Germinal center (tissue), 1 donor: ENCODE measurements at places on chromosomes 6 and 20.

- no peak for DNase-seq
Measured at GRCh38 chr20:62728781-62729300, 20.2 kb downstream of the NTSR1 start.

DNA sequence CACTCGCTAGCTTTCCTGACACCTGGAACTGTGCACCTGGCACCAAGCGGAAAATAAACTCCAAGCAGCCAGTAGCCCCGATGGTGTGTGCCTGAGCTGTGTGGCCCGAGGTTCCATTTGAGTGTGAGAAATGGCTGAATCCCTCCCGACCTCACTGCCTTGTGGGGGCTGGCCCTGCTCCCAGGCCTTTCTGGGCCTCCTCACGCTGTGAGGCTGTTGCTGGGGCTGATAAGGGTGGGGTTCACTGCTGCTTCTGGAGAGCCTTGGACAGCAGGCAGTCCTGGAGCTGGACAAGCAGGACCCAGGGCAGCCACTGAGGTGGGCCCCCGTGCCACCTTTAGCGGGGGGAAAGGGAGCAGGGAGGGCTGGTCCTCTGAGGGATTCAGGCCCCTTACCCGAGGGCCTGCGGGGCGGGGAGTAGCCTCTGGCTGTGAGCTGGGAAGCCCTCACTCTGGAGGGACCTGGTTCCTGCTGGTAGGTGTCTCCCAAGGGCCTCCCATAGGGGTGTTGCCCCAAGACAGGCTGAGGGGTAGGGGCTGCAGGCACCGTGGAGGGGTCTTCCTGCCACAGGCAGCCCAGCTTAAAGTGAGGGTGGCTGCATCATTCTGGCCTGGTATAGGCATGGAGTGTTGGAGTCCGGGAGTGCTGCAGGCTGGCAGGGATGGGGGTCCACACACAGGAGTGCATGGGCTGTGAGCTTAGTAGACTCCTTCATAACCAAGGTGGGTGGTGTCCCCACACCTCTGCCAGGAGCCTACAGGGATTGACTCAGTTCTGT is 1.7 kb downstream of the PPDPF start:
- no peak for DNase-seq

- no peak for DNase-seq
Measured at GRCh38 chr6:484086-484745, 92.7 kb downstream of the IRF4 start.

- DNase-seq: no peak
Measured at GRCh38 chr20:2314759-2315439, 19.1 kb downstream of the TGM3 start.

GRCh38 chr6:72376736-72377135 is 245.1 kb upstream of the KCNQ5 start:
- no peak for DNase-seq

DNA sequence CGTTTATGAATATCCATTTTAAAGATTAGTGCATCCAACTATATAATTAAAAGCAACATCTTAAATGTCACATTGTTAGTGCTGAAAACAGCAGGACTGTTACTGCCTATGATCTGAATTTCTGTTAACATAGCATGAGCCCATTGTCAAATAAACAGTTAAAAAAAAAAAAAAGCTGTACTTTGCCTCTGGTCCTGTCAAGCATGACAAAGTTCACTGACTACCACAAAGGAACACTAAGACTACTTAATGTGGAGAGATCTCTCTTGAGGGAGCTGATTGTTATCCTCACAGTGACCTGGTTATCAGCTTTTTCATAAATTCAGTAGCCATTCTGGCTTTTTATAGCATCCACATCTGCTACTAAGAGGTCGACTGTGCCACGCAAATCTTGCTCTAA is 228.1 kb downstream of the TMEM200A start:
- DNase-seq: no peak

GRCh38 chr20:32179515-32179914 is 28.0 kb downstream of the PLAGL2 start:
- no peak for DNase-seq

- no peak for DNase-seq
Measured at GRCh38 chr20:51735728-51736600, 32.2 kb downstream of the ATP9A start.

DNA sequence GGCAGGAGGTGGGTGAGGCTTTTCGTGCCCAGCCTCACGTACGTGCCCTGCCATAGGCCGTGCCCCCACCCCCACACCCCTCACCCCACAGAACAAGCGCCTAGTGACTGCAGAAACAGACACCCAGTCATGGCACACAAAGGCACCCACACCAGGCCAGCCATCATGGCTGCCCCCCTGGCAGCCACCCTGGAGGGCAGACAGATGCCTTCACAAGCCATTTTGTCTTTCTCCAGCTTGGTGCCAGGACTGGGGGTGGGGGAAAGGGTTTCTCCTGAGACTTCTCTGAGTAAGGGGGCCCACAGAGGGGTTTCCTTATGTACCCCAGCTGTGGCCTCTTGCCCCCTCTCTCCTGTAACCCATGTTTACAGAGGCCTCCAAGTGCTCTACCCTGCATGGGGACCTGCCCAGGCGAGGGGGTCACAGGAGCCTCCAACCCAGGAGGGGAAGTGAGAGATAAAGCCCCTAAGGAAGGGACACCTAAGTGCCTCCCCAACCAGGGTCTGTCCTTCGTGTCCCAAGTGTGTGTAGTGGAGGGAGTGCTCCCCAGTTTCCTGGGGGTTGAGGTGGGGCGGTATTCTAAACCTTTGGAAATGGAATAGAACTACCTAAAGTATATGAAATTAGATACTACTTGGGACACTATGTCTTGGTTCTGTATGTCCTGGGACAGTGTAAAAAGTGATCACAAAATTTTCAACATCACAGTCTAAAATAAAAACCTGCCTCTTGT is 49.9 kb downstream of the MRPL14 start:
- DNase-seq: no peak

DNA sequence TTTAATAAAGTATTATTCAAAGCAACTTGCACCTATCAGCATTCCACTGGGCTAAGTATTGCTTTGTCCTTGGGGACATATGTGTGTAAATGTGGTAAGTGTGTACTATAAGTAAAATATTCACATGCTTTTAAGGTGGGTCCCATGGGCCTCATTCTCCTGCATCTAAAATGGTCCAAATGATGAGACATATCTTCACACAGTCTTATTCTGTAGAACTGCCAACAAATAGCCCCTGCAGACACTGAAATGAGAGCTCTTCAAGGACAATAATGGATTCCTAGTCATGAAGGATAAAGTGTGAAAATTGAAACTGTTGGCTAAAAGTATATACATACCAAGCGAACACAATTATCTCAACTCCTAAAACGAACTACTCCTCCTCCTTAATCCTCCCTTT is 81.8 kb downstream of the SMLR1 start:
- no peak for DNase-seq

GRCh38 chr6:36025932-36026327 is 1.5 kb upstream of the SLC26A8 start:
- DNase-seq: no peak

- DNase-seq: no peak
Measured at GRCh38 chr6:137637121-137637520, 142.9 kb upstream of the OLIG3 start.

DNA sequence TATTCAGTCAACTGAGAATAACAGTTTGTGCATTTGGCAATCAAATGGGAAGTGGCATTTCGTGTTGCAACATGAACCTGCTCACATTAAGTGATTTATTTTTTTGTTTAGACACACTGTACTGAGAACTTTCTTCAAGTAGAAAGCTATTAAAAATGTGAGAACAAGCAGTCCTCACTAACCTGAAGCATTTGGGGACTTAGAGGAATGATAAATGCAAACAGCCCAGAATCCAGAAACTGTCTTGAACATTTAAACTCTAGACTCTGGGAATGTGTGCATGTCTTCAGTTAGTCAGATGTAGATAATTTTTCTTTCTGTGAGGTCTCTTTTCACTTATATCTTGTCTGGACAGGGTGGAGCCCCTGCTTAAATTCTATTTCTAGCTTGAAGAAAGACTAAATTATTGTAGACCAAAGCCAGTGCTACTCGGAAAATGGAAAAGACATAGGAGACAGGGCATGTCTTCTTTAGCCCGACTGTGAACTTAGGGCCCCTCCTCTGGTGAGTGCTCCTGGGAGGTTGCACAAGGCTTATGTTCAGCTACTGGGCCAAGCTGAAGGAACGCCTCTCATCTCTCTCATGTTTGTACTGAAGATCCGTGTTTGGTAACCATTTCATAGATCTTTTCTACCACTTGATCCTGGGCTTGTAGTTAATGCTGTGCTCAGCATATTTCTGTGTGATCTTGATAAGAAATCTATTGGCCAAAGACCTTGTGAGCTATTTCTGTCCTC is 70.1 kb downstream of the SLX4IP start:
- DNase-seq: no peak

- no peak for DNase-seq
Measured at GRCh38 chr20:38715646-38716045, 8.6 kb upstream of the SLC32A1 start.

DNA sequence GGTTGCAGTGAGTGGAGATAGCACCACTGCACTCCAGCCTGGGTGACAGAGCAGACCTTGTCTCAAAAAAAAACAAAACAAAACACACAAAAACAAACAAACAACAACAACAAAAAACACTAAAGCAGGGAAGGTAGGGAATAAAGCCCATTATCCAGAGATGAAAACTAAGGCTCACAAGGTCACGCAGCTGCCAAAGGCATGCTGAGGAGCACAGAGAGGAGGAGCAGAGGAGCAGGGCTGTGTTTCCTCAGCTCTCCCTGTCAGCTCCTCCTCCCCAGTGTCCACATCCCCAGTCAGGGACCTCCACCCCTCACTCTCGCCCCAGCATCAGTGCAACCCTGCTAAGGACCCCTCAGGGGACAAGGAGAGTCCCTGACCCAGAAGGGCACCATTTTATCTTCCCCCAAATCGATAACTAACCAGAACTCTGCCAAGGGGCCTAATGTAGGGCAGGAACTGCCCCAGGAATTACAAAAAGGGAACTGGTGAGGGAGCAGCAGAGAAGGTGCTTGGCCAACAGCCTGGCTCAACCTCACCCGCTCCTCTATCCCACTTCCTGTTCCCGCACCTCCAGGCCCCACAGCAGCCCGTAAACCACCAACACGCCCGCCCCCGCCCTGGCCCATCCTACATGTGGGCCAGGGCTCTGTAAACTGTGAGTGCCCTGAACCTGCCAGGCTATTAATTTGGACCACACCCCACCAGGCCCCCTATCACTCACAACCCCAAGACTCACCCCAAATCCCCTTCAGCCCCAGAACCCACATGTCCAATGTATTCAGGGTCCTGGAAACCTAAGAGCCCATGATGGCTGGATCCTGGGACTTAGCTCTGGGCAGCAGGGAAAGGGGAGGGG is 9.0 kb downstream of the TEAD3 start:
- no peak for DNase-seq

GRCh38 chr6:125910527-125910926 is 46.0 kb upstream of the HINT3 start:
- DNase-seq: no peak

GRCh38 chr20:48096957-48097890 is 311.9 kb upstream of the SULF2 start:
- DNase-seq: no peak

- no peak for DNase-seq
Measured at GRCh38 chr20:44324343-44324742, 12.5 kb upstream of the R3HDML start.

- DNase-seq: no peak
Measured at GRCh38 chr20:51185277-51185676, 162.4 kb upstream of the KCNG1 start.

GRCh38 chr6:165566088-165566828 is 96.8 kb downstream of the PDE10A start:
- no peak for DNase-seq

DNA sequence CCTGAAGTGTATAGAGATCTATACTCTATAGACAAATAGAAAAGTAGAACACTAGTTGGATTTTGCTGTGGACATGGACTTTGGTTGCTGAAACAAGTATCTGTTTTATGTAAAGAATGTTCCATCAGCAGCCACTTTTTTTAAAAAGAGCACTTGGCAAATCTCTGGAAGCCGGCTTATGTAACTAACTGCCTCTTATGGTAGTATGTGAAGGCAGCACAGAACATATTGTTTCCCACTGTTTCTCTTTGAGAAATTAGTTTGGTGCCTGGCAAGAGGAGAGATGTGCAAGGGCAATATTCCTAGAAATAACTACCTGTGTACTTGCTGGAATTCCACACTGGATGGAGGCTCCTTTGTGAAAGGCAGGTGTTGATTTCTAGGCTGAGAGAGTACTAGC is 242.3 kb upstream of the PREP start:
- no peak for DNase-seq

- DNase-seq: peak; percentile 88
Measured at GRCh38 chr6:32940656-32941213, at the start of gene HLA-DMB. Gene HLA-DMB (minus strand): TSS chr6:32941028. CDS start chr6:32940807, 221 bp downstream.

DNA sequence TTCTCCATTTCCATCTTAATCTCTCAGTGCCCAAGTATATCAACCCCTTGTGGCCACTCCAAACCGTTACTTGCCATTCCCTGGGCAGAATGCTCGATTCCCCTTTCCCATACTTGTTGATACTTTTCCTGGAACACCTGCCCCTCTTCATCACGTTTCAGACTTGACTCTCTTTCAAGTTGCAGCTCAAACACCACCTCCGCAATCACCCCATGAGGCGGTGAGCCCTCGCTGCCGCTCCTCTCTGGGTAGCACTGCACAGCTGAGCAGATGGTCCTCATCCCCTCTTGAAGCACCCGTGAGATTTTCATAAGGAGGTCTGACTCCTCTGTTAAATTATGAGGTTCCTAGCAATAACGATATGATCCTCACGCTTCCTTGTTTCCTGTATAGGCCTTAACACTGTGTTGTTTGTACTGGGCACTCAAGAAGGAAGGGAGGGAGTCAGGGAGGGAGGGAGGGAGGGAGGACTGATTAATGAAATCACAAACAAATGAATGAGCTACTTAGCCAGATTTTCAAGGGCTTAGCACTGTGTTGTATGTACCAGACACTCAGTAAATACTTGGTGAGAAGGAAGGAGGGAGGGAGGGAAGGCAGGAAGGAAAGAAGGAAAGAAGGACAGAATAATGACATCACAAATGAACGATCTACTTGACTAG is 8.0 kb upstream of the UQCC2 start:
- DNase-seq: no peak

DNA sequence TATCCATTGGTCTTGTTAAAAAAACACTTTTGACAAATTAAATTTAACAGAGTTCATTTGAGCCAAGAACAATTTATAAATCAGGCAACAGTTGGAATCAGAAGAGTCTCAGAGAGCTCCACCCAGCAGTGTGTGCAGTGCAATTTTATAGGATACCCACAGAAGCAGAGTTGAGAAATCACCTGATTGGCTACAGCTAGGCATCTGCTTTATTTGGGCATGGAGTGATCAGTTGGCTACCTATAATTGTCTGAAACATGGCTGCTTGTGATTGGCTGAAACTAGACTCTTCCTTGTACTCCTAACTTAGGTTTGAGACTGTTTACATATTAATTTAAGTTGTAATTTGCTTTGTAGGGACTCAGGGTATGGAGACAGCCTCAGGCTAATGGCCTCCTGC is 12.0 kb downstream of the PGK2 start:
- no peak for DNase-seq

GRCh38 chr20:21301940-21302663 is 1.0 kb upstream of the XRN2 start:
- no peak for DNase-seq
